ENCODE measurements at places on chromosomes 1 and 21.

GRCh38 chr1:208205216-208206013 lies 38.8 kb downstream of the PLXNA2 start:
- no peak for DNase-seq

DNA sequence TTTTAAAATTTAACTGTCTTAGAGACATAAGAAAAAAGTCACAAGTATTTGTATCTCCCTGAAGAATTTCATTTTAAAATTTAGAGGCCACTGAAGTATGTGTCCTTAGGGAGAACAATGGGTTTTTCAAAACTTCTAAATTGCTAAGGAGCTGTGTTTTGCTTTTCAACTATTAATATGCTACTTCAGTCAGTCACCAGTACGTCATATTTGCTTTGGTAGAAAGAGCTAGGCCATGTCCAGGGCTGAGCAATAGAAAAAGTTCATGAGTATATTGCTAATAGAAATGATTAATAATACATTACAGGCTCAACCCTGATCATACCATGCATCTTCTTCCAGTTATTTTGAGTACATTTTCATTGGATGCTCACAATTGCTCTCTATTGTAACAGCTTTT lies 1.7 kb upstream of the SGIP1 start:
- no peak for DNase-seq

GRCh38 chr1:230370109-230370508 lies 56.0 kb downstream of the PGBD5 start:
- no peak for DNase-seq

DNA sequence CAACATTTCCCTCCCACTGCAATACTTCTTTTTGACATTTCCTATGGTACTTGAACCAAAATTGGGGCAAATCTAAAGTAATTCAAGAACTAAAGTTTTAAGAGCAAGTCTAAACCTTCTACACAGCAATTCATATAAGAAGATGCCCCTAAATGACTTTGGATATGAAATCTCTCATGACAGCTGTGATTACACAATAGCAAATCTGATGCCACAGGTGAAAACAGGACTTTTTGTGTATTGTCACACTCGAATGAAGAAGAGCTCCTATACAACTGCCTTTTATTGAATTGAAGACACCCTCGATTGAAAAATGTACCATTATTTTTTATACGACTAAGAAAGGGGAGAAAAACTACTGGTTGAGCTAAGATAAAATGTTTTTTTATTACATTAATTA lies 59.6 kb upstream of the DYNLT5 start:
- DNase-seq, result no peak

DNA sequence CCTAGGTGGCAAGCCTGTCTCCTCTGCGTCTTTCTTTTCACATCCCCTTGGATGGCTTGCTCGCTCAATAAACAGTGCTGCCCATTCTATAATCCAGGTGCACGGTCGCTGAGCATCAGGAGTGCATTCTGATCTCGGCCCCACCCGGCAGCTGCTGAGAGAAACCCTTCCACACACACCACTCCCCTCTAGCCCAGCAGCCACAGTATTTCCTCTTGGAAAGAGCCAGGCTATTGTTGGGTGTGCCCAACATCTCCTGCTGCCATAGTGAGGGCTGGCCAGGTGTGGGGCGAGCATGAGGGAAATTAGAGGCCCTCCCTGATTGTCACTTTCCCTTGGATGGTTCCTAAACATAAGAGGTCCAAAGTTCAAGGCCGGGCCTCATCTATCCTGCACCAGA lies 24.7 kb downstream of the GPA33 start:
- no peak for DNase-seq

DNA sequence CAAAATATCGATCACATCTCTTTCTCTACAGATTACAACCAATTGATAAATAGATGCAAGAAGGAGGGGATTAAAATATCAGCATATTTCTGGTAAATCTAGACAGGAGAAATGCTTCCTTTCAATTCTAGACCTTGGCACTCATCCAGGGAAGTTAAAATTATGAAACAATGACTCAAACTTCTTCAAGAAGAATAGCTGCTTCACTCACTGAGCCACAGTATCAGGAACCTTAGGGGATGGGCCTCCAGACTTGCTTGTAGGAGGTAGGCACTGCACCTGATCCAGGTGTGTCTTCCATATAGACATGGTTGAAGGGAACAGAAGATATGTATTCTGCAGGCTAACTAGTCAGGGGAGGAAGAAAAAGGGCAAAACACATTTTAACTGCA lies 9.8 kb downstream of the SLAMF7 start:
- no peak for DNase-seq

DNA sequence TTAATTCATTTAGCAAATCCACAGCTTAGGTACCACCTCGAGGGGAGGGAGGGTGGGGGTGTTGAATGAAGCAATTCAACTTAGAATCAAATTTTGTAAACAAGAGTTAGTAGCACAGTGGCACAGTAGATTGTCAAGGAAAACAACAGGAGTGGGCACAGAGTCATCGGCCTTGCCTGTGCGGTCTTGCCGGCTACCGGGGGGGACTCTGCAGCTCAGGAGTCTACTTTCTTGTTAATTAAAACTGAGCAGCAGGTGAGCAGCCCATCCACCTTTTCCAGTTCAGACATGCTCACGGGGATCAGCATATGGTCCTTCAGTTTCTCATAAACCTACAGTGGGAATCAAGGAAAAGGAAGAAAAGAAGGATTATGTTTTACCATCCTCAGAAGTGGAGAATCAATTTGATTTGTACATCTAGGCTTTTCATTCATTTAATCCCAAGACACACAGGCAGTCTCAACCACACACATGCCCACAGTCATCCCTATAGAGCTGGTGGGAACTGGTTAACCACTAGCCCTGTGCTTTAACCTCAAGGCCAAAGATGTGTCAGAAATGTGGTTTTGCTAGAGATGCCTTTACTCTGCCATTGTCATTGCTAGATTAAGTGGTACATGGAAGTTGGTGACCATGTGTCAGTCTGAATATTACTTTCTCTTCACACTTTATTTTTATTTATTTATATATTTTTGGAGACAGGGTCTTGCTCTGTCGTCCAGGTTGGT lies 45.0 kb upstream of the BCL10 start:
- no peak for DNase-seq

GRCh38 chr1:41280202-41281032 lies 38.3 kb upstream of the SCMH1 start:
- DNase-seq, result no peak

DNA sequence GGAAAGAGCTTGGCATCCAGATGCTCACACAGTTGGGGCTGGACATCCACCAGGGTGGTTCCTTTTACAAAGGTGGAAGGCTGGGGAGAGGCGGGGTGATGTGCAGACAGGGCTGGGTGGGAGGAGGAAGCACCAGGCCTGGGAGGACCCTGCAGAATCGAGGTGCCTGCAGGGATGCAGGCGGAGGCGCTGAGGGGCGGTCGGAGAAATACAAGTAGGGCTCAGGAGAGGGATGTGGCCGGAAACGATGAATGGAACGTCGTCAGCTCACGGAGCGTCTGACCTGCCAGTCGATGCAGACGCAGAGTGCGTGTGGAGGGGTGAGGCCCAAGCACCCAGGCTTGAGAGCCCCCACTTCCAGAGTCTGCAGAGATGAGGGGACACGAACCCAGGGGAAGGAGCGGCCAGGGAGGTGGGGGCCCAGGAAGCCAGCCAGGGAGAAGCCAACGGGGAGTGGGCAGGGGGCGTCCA lies 63.4 kb downstream of the TRIM11 start:
- no peak for DNase-seq

DNA sequence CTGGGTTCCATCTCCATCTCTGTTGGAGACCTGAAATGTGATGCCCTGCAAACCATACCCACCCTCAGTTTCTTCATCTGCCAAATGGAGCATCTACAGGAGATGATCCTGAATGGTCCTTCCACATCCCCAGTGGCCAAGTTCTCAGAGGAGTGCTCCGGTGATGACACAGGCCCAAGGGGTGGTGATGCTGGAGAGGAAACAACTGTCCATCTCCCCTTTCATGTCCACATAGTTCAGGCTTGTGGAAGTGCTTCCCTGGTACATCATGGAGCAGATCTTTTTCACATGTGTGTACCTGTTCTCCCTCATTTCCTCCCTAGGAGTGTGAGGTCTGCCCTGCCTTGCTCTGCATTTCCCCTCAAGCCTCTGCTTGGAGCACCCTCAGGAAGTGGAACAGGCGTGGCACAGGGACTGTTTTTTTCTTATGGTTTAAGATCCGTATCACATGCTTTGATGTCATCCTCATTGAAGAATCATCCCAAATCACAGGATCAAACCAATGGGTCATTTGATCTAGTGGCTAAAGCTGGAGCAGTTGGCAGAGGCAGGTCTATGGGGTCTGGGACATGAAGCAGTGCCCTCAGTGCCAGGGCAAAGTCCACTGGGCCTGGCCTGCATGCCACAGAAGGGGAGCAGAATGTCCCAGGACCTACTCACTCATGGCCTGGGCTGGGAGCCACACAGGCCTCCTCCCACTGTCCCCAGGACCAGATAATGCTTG lies 8.2 kb upstream of the TRIM63 start:
- no peak for DNase-seq

DNA sequence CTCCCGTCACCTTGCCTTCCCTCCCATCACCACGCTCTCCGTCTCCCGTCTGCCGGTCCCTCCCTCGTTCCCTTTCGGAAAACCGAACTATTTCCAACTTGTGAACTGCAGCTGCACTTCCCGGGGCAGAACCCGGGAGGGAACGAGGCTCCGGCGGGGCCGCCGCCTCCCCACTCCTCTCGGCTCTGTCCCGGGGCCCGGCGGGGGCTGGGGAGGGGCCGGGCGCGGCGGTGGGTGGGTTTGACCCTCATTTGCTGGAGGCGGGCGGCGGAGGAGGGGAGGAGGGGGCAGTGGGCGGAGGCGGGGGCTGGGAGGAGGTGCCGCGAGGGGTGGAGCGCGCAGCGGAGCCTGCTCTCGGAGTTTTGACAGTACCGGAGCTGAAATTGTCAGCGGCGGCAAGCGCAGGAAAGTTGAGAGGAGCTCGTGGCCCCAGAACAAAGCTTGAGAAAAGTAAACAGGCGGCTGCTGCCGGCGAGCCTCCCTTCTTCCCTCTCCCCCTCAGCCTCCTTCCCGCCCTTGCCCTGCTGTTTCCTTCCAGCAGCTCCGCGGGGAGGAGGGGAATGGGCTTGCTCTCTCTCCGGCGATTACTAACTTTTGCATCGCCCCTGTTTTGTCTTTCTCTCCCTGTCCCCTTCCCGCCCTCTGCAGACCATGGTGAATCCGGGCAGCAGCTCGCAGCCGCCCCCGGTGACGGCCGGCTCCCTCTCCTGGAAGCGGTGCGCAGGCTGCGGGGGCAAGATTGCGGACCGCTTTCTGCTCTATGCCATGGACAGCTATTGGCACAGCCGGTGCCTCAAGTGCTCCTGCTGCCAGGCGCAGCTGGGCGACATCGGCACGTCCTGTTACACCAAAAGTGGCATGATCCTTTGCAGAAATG lies 2.9 kb downstream of the LMO4 start:
- DNase-seq, result no peak
